ENCODE measurements at places on chromosomes 4 and X.
A peak's percentile ranks its signal among the peaks of the same experiment; 100 is the strongest.

- no peak for DNase-seq
These were observed 7.5 kb upstream of the HAUS7 start for GRCh38 chrX:153477901-153478300.

- DNase-seq, result peak; percentile 25
These were observed 35.0 kb downstream of the FBXW7 start for GRCh38 chr4:152500800-152501434.

DNA sequence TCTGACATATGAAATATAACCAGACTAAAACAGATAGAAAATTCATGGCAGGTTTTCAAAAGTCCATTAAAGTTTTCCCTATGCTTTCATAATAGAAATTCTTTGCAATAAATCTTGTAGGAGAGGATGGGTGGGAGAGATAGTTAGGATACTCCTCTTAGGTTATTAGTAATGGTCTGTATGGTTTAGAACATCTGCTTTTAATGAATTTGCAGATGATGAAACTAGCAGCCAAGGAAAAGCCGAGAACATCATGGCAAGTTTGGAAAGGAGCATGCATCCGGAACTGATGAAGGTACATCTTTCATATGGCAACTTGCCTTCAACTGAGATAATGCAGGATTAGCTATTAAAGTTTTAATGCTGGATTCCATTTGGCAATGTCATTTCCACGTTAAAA lies 70.7 kb downstream of the DOCK11 start:
- DNase-seq, result no peak

- DNase-seq, result no peak
These were observed 205.9 kb upstream of the GALNT7 start for GRCh38 chr4:172962564-172963353.

DNA sequence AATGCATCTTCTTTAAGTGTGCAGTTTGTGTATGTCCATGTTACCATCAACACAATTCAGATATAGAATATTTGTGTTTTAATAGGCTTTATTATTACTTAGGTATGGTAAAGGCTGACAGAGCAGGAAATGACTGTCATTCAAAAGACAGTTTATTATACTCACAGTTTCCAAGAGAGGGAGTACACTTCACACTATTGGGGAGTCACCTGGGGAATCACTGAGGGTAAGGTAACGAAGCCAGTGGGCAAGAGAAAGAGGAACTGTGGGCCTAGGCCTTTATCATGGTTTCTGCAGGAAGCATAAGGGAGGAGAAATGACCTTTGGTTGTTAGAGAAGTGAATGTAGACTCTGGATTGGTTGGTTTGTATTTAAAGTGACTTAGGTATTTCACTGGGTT lies 235.1 kb upstream of the HCCS start:
- DNase-seq, result no peak

- no peak for DNase-seq
These were observed 369.2 kb upstream of the LCORL start for GRCh38 chr4:18390655-18391353.

- no peak for DNase-seq
These were observed 158.2 kb upstream of the MAP3K15 start for GRCh38 chrX:19673375-19674040.

DNA sequence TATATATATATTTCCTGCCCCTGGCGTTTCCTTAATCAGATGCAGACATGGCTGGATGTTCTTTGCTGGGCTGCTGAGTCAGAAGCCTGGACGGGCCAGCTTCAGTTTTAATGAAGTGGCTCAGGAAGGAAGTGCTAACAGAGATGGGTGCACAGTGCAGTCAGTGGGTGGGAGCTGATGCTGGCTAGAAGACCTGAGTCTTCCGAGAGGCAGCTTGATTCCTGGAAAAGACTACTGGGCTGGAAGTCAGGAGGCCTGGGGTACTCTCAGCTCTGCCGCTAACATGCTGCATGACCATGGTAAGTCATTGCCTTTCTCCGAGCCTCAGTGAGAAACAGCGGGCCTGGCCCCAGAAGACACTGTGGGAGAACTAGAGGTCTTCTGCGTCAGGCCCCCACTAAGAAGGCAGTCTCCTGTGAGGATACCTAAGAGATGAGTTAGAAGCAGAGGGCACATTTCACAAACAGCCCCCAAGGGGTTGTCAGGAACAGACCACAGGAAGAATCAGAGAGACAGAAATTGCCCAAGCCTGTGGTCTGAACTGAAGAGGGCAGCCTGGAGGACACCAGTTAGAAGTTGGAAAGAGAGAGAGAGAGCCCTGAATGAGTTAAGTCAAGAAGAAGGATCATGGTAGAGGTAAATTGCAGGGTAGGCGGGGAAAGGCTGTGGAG lies 8.3 kb upstream of the CD40LG start:
- DNase-seq, result no peak

GRCh38 chrX:71282514-71283402 lies 677 bp upstream of the NONO start:
- peak; percentile 74 for DNase-seq

- DNase-seq, result no peak
These were observed 24.9 kb downstream of the PALLD start for GRCh38 chr4:168521721-168522120.

DNA sequence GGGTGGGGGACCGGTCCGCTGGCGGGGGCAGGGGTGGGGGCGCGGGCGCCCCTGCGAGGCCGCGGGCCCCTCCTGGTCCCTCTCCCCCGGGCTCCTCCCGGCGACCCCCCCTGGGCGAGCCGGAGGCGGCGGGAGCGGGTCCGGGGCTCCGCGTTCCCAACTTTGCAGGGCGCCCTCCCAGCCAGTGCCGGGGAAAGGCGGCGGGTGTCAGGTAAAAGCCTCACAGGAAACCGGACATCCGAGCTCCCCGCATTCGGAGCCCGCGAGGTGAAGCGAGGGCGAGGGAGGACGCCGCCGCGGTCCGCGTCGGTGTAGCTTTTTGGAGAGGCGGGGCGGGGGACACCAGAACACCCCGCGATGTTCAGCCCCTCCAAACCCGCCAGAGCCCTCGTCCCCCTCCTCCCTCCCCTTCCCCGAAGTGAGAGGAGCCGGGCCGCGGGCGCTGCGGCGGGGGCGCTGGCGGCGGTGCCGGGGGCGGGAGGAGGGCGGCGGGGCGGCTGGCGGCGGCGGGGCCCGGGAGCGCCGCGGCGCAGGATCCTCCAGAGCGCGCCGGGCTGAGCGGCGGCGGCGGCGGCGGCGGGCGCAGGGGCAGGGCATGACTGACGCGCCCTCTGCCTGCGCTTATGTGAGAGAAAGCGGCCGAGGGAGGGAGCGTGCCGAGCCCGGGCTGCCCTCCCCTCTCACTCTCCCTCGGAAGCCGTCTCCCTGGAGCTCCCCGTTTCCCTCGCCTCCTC lies at the start of gene VEGFC:
Gene VEGFC (minus strand): TSS at position 597 of the 734 bp plus-strand sequence. CDS start 611 bp downstream, outside the sequence.
- peak; percentile 6 for DNase-seq

DNA sequence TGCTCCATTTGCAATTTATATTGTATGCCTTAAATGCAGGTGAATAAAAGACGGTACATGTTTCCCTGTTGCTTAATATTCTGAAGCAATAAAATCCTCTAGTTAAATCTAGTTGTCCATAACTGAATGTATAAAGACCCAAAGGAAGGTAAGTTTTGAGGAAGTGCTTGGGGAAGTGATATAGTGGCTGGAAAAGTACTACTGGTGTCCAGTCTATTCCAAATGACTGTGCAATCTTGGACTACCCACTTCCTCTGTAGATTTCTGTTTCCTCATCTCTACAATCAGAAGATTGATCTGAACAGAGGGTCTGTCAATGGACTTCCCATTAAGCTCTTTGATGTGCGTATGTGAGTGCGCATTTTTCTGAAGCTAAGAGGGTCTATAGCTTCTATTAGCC lies 17.0 kb downstream of the SNCA start:
- no peak for DNase-seq

- DNase-seq, result no peak
These were observed 219.6 kb downstream of the SNCA start for GRCh38 chr4:89617317-89617716.

- DNase-seq, result no peak
These were observed 11.3 kb upstream of the PCYT1B start for GRCh38 chrX:24658421-24658820.

GRCh38 chrX:3362956-3363355 lies 16.5 kb upstream of the MXRA5 start:
- DNase-seq, result no peak

GRCh38 chr4:15948826-15949225 lies 10.3 kb upstream of the FGFBP1 start:
- no peak for DNase-seq

DNA sequence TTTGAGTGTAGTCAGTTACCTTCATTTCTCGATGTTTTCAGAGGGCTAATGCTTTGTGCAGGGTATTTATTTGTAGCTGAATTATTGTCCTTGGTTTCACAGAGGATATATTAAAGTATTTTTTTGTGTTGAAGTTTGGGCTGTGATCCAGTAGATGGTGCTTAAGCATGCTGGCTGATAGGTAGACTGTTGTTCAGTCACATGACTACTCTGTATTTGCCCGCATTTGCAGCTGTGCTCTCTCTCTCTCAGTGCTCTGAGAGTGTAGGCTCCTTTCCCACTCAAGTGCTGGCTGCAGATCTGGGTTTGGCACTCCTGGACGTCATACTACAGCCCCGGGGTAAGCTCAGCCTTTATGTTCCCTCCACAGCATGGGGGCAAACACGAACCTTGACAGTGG lies 21.7 kb downstream of the RAB40AL start:
- no peak for DNase-seq

DNA sequence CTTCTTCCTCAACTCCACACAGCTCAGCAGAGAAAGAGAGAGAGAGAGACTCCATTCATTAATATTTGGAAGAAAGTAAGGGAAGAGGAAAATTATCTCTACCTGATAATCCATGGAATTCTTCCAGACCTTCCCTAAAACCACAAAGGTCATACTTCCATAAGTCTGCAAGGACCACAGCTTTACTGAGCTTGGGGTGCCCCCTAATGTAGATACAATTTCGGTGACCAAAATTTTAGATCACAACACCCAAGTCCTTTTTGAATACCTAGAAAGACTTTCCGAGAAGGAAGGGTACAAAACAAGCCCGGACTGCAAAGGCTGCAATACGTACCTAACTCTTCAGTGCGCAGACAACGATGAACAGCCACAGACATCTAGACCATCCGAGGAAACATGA lies 523.9 kb downstream of the GLUD2 start:
- DNase-seq, result no peak

DNA sequence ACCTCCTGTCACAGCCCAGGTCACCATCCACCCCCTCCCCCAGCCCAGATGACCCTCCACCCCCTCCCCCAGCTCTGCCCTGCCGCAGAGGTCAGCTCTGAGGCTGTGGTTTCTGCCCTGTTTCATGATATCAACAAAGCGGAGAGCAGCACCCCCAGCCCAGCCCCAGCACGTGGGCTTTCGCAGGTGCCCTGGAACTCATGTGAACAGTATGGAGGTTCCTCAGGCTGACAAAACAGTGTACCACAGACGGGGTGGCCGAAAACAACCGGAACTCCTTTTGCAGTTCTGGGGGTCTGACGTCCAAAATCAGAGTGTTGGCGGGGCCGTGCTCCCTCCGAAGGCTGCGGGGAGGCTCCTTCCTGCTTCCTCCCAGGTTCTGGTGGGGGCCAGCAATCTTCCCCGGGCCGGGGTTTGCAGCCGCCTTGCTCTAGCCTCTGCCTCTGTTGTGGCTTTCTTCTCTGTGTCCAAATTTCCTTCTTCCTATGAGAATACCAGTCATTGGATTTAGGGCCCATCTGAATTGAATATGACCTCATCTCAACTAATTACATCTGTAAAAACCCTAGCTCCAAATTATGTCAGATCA lies 7.9 kb upstream of the PSAPL1 start:
- DNase-seq, result no peak

- no peak for DNase-seq
These were observed 249.4 kb downstream of the ARHGAP10 start for GRCh38 chr4:147981305-147981704.

DNA sequence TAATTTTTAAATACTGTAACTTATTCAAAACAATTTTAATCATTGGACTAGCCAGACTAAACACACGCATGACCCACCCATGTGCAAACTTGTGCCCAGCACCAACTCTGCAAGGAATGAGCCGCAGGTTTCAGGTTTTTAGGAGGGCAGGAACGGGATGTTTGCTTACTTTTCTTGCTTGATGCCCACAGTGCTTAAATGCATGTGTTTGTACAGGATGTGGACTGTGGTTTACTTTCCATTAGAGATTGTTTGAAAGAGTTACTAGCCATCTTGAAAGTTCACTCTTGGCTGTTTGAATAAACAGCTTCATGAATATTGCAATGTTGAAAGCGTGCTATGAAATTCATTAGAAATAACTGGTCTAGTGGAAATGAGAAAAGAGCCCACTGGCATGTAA lies 83.3 kb downstream of the STK32B start:
- no peak for DNase-seq

GRCh38 chrX:11137543-11138139 lies 26.5 kb downstream of the HCCS start:
- no peak for DNase-seq

DNA sequence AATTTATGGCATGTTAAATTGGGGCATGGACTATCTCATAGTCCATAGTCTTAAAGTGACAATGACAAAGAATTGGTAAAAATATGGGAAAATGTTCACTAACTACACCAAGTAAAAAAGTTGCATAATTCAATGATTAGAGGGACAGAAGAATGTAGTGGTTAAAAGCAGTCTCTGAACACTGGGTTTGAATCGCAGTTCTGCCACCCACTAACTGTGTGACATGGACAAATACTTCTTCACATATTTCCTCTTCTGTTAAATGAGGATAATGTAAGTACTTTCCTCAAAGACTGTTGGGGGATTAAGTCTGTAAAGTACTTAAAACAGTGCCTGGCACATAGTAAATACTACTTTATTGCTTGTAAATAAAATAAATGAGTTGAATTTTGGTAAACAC lies 15.3 kb downstream of the COQ2 start:
- DNase-seq, result no peak

- DNase-seq, result no peak
These were observed 45.9 kb upstream of the RHOH start for GRCh38 chr4:40150932-40151331.

DNA sequence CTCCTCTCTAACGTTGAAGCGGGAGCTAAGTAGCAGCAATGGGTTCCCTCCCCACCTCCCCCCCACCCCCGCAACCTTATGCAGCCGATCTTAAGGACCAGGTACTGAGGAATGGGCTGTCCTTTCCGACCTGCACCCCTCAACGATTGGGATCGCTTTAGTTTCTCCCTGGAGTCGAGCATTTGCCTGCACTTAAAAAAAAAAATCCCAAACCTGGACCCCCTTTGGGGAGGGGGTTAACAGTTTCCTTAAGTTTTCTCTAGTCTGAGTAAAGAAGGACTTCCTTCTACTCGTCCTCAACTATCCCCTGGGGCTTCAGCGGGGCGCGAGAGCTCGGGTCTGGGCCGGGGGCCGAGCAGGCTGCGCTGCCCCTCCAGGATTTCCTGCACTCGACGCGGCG lies 25.7 kb upstream of the BCORL1 start:
- DNase-seq, result no peak

GRCh38 chr4:1326751-1327525 lies 20.1 kb upstream of the UVSSA start:
- no peak for DNase-seq

Measured in stimulated activated CD4-positive, alpha-beta T cell treated with anti-CD3 and anti-CD28 coated beads, Interleukin-1b, Interleukin-23, amount 100 ng/mL, for 48 hours (primary cell).